Activated CD8-positive, alpha-beta memory T cell treated with anti-CD3 and anti-CD28 coated beads for 36 hours (primary cell): ENCODE measurements at places on chromosomes 6 and 20. TPM values are rescaled to one million over a fixed set of nuclear protein-coding genes. Genes with fewer than 3 reads are reported as not detected.

Gene PDE10A
- not detected for total RNA-seq

Gene ABCC10
- 33.0 TPM for total RNA-seq

Gene POFUT1
- total RNA-seq, result 78.5 TPM

Gene TREM2
- total RNA-seq, result not detected

Gene TRIM31
- not detected for total RNA-seq

Gene ATP5F1E
- 97.9 TPM for total RNA-seq
